ENCODE measurements at places on chromosomes 7 and 10. TPM values are rescaled to one million over a fixed set of nuclear protein-coding genes. Genes with fewer than 3 reads are reported as not detected.

Gene CHAT
- polyA plus RNA-seq = not detected

Gene CFAP43
- 0.05 TPM for polyA plus RNA-seq

DNA sequence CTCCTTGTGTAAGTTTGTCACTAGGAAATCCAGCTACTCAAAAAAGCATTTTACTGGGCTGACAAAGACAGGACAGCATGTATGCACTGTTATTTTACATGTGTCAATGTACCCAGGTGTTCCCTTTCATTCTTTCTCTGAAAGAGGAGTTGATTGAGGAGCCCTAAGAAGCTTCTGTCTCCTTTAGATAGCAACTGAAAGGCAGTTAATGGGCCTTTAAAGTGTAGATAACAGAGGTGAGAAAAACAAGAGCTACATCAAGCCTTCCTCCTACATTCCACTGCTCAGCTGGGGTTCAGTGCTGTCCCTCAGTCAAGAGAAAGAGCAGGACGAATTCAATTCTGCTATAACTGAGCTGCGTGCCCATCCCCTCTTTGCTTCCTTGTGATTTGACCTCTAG is 12.8 kb upstream of the WIPF3 start:
- no peak for DNase-seq

Gene NKX6-2
- not detected for polyA plus RNA-seq

- DNase-seq = no peak
These were observed 128.6 kb downstream of the WDR37 start for GRCh38 chr10:1184541-1185430.

- peak; percentile 75 for DNase-seq
These were observed 98.9 kb downstream of the LHPP start for GRCh38 chr10:124560377-124561105.

Gene AKR1D1
- not detected for polyA plus RNA-seq

- DNase-seq = peak; percentile 82
These were observed 67.0 kb upstream of the PLXDC2 start for GRCh38 chr10:19749185-19749729.

Gene EEPD1
- 2.5 TPM for polyA plus RNA-seq

DNA sequence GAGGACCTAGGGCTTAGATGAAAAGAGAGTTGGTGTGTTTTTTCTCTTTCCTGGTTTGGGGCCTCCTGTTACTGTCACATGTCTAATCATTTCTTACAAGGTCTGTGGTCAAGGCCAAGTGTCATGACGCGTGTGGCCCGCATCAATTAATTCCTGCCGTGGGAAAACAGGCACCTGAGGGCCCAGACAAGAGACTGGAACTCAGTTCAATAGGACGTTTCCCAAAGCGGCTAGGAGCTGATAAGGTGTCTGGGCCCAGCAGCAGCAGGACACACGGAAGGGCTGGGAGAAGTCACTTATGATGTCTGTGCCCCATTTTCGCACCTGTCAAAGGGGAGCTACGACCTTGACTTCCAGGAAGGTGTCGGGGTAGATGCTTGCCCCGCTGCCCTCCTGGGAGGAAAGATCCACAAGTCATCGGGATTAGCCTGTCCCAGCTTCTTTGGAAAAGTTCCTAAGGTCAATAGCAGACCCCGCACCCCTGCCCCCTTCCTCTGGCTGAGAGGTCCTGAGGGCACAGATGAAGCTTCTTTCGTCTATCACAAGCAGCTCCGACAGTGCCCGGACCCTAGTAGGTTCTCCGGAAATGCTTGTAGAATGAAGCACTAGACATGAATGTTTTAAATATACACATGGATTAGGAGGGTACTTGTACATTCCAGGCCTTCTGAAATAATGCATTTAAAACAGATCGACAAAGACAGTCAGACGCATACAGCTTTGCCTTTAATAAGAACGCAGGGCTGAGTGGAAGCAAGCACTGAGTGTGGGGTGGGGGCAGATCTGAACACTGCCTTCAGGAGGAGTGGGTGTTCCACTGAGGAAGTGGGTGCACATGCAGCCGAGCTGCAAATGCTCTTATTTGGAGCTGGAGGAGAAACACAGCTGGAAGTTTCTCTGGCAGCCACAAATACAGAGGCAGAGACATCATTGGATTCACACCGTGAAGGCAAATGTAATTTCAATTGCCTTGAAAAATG is 237.5 kb upstream of the GRB10 start:
- DNase-seq = no peak

GRCh38 chr7:114481999-114482398 is 67.4 kb downstream of the FOXP2 start:
- no peak for DNase-seq

Gene ZNF282
- 11.6 TPM for polyA plus RNA-seq

GRCh38 chr7:27208998-27209397 is 9.1 kb upstream of the HOXA13 start:
- no peak for DNase-seq

DNA sequence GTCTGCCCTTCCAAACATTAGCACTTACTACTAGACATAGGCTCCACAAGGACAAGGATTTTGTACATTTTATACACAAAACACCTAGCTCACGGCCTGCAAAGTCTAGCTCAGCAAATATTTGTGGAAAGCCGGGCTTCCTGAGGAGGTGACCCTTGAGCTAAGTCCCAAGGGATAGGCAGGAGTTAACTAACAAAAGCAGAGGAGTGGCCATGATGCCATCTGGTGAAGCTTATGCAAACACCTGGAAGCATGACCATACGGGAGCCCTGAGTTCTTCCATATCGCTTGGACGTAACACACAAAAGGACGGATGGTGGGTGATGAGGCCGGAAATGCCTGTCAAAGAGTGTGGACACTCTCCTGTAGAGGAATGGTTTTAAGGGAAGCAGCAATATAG is 25.9 kb upstream of the YAE1 start:
- DNase-seq = no peak

Gene CFAP58
- 0.23 TPM for polyA plus RNA-seq

- DNase-seq = no peak
These were observed 43.1 kb downstream of the DENND2A start for GRCh38 chr7:140597428-140597949.

DNA sequence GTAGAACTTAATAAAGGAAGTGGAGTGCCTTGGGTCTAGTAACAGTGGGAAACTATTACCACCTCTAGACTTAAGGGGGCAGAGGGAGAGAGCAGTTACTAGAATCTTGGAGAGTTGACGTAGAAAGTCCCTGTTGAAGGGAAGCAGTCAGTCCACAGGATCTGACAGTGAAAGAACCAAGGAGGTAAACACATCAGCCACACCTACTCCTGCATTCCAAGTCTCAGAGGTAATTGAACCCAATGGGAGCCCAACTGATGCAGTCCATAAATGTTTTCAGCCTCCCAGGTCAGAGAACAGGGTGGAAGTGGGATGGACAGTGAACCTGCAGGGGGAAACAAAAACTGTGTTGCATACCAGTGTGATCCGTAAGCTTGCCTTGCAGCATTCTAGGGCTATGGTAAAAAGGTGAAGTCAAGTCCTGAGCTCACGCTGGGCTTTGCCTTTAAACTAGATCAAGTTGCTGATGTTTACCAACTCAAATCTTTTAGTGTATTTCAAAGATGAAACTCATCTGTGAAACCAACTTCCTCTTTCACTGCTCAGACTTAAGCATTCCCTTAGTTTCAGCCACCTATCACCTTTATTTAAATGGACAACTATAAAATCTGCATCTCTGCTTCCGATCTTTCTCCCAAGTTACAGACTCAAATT is 57.2 kb downstream of the SLC16A12 start:
- no peak for DNase-seq

Gene TNRC18
- 20.1 TPM for polyA plus RNA-seq

DNA sequence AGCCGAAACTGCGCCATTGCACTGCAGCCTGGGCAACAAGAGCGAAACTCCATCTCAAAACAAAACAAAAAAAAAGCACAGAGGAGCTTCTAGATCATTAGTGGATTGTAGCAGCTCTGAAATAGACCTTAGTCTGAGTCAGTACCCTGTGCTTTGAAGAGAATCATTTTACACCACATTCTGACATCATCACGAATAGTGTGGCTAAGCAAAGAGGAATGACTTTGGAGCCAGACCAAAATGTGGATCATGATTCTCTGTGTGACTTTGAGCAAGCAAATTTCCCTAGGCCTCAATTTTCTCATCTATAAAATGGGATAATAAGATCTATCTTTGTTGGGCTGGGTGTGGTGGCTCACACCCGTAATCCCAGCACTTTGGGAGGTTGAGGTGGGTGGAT is 618.9 kb downstream of the CALN1 start:
- DNase-seq = no peak

GRCh38 chr10:77837248-77837924 is 89.2 kb downstream of the DLG5 start:
- DNase-seq = no peak

- DNase-seq = no peak
These were observed 10.5 kb downstream of the ADARB2 start for GRCh38 chr10:1726861-1727260.

Gene PANK1
- 4.2 TPM for polyA plus RNA-seq

Gene RASSF4
- polyA plus RNA-seq = 2.5 TPM

Gene CD36
- 0.34 TPM for polyA plus RNA-seq

DNA sequence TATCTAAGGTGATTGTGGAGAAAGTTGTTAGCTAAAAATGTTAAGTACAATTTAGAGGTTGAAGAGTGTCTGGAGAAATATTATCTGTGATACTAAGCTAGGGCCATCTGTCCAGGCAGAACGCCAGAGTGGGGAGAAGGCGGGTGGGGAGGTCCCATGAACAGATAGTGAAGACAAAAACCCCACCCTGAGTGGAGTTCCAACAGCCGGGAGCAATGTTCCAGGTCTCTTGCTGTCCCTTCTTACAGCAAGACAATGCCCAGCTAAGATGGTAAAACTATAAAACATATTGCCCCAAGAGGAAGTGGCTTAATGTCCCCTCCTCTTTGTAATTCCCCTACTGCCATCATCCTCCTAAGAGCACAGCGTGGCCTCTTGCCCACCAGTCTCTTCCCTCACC is 10.4 kb upstream of the IL15RA start:
- no peak for DNase-seq

Gene GSAP
- polyA plus RNA-seq = 7.0 TPM

Gene TWNK
- 5.5 TPM for polyA plus RNA-seq

Gene CLDN15
- 2.7 TPM for polyA plus RNA-seq

DNA sequence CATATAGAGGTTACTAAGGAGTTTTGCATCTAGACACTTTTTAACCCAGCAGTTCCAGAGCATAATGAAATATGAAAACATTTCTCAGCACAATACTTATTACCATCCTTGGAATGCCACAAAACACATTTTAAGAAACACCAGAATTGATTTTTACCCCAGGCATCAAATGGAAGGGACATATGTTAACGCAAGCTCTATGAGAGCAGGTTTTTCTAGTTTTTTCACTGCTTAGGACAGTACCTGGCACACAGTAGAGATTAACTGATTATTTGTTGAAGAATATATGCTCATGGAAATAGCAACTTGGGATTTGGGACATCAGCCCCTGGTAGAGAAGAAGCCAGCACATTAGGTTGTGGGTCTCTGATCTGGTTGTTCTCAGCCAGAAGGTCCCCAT is 67.0 kb upstream of the ARID5B start:
- DNase-seq = no peak

GRCh38 chr7:50982626-50983025 is 199.9 kb upstream of the GRB10 start:
- no peak for DNase-seq

Gene PDGFA
- 17.4 TPM for polyA plus RNA-seq

DNA sequence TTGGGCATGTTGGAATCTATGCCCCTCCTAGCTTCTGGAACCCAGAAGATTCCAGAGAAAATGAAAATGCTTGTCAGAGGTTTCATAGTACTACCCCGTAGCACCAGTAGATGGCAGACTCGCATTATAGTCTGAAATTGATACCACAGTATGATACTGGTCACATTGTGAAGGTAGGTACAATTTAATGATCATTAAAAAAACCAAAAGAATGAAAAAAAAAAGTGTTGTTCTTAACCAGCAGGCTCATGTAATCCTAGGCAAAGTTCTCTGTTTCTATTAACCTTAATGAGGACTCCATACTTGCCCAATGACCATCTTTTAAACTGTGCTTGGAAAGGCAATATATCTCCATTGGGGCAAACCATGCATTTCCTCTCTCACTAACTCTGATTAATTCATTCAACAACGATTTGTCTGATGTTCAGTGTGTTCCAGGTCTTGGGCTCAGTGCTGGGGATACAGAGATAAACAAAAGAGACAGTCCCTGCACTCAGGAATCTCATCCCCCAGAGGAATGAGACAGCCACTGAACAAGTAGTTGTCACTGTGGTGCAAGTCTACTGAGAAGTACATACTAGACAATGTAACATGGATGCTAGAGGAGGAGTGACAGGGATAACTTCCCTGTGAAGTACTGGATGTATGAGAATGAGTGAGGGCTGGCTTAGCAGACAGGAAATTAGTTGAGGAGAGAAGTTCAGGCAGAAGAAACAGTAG is 223.5 kb upstream of the PHYHIPL start:
- no peak for DNase-seq

DNA sequence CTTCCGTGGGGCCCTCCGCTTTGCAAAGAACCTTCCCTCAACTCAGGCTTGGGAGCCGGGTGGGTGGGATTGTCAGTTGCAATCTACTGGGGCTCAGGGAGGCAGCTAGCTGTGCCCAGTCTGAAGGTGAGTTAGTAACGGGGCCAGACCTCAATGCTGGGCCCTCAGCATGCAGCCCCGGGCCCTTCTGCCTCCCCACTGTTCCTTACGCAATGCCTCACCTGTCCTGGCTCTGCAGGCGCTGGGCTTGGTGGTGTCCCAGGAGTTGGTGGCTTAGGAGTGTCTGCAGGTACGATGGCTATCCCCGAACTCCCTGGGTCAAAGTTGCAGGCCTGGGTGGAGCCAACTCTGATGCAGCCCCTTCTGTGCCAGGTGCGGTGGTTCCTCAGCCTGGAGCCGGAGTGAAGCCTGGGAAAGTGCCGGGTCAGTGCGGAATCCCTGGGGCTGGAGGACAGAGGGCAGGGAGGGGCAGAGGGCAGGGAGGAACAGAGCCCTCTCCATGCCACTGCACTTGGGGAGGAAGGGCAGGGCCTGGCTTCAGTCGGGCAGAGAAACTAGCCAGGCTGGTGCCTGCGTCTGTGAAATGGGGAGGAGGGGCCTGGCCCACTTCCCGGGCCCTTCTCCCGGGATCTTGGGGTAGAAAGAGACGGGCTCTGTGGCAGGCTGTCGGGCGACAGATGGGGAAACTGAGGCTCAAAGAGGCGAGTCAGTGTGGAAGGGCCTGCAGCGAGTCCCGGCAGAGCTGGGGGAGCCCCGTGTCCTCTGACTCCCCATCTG is 15.0 kb downstream of the ELN start:
- no peak for DNase-seq

Gene OR2A1
- polyA plus RNA-seq = not detected

DNA sequence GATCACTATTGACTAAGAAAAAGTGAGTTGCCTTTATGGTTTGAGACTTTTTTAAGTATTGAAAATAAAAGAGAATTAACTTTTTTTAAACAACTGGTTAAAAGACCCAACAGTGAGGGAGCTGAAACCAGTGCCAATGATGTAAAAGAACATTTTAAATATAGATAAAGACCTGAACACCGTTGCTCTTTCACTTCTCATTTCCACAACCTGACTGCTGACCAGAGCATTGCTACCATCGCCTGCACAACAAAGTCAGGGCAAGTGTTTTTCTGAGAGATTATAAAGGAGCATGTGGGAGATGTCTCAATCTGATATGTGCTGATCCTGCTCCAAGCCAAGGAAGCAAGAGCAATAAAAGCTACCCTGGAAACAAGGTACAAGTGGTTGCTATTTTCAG is 34.7 kb downstream of the IMMP2L start:
- no peak for DNase-seq

Data from BJ (cell line).